ENCODE measurements at places on chromosomes 6 and 20.

DNA sequence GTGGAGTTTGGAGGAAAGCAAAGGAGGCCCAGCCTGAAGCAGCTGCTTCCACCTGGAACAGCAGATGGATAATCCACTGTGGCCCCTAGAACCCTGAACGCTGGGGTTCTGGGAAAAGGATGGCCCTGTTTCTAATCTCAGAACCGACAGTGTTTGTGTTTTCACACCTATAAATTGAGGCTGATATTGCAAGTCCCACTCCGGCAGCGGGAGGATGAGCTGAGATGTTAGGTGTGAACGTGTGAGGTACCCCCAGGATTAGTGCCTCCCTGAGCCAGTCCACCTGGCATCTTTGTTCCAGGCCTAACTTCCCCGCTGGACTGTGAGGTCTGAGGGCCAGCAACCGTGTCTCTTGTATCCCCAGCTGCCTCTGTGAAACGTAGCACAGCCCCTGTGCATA is 7.8 kb upstream of the CDH4 start:
- no peak for DNase-seq

- DNase-seq, result peak; percentile 51
Measured at GRCh38 chr20:1324598-1325172, 4.3 kb downstream of the SDCBP2 start.

- peak; percentile 19 for DNase-seq
Measured at GRCh38 chr6:21636876-21637275, 43.3 kb downstream of the SOX4 start.

GRCh38 chr20:63696628-63697356 is at the start of gene TNFRSF6B:
Gene TNFRSF6B, plus strand, starts transcription at chr20:63696652. Its CDS starts 116 bp downstream, at chr20:63696768.
- DNase-seq, result no peak

DNA sequence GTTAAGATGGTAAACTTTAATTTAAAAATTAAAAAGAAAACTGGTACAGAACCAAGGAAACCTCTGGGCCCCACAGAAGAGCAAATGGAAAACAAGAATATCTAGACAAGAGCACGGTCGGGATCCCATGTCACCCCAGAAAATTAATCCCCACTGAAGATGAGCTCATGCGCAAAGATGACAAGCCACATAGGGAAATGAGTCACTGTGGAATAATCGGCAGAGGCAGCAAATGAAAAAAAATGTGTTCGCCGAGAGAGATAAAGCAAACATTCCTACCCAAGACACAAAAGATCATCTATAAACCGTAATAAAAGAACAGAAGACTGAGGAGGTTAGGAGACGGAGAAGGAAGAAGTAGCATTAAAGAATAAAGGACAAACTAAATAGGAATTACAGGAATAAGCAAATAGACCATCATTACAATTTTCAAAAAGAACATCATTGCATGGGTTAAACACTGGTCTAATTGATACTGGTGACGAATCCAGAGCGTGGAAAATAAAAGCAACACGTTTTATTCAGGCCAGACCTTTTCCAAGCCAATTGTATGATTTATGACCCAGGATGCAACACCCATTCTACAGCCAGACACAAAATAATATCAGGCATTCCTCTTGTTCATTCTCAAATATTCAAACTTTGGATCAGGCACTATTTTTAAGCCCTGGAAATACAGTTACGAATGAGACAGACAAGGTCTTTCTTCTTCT is 138.0 kb upstream of the ARID1B start:
- DNase-seq, result no peak

- no peak for DNase-seq
Measured at GRCh38 chr20:15339264-15339663, 1001.9 kb upstream of the FLRT3 start.

DNA sequence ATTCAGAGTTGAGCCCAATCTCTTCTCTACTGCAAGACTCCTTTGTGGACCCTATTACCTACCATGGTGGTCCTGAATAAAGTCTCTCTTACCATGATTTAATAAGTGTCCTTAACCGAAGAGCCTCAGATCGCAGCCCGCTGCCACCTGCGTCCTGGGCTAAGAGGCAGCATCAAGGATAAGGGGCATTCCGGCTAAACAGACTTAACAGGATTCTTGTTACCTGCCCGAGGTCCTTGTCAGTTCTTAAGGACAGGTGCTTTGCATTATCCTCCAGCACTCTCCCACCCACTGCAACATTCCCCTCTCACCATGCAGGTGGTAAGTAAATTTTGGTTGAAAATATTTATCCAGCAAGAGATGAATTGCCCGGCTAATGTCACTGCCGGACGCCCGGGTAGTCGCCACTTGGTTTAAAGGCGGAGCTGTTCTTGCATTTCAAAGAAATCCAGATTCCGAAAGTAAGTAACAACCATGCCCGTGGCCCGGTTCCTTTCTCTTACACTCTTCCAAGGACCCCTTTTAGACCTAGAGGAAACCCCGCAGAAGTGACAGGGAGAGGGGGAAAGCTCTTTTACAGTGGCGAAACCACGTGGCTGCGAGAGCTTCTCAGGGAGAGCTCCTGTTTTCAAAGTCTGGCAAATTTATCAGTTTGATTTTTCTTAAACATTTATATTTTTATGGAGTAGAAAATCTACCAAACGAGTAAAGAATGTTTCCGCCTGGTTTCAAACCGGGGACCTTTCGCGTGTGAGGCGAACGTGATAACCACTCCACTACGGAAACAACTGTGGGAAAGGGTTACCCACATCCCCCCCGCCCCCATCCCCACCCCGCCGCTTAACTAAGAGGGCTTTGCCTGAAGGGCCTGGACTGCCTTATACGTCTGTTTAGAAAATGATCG is 41.9 kb upstream of the PRSS16 start:
- no peak for DNase-seq

DNA sequence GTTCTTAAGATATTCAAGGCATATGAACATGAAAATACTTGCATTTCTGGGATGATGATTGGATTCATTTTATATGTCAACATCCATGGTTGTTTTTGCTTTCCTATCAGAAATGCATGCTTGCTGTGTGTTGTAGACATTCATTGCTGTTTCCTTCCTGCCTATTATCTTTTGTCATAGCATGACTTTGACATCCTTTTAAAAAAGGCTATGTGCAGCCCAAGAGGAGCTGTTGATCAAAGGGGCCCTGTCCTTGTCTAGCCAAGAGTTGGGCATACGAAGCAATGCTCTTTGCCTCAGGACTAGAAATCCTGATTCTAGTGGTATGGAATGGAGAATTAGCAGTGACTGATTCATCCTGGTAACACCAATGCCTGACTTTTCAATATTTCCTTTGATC is 143.1 kb downstream of the RNF144B start:
- no peak for DNase-seq

DNA sequence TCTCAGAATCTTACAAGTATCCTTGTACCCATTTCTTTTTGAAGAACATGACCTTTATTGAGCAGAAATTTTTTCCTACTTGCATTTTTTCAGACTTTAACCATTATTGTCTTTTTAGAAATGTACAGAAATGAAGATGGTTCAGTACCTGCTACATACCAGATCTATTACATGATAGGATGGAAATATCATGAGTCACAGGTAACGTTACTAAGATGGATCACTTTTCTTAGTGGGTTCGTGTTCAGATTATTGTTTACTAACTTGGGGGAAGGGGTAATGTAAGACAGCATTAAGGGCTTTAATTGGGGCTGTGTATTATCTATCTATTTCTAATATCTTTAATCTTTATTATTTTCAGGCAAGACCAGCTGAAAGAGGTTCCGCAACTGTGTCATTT is 31.9 kb downstream of the NDUFAF5 start:
- no peak for DNase-seq

DNA sequence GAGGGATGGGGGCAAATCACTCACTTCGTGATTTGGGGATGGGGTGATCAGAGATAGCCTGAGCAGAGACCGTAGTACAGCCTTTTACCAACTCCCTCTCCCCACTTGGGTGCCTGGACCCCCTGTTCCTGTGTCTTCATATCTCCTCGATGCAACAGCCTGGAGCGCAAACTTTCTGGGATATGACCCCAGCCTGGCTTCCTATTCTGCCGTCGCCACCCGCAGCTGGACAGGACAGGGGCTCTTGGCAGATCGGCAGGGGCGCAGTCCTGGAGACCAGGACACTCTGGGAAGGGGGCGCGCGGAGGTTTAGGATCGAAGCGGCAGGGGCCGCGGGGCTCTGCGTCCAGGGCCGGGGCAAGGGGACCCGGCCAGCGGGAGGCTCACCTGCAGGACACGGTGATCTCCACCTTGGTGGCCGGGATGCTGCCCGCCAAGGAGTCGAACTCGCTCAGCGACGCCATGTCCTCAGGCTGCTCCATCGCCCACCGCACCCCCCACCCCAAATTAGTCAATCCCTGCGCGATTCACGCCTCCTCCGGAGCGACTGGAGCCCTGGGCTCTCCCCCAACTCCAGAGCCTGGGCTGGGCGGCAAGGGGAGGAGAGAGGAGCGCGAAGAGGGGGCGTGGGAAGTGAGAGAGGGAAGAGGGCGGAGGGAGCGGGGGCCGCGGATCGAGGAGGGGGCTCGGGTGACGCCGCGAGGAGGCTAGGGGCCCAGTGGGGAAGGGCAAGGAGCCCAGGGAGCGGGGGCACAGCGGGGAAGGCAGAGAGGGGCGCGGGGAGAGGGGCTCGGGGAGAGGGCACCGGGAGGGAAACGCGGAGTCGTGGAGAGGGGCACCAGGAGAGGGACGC is at the start of gene CPNE5:
CPNE5 (minus strand) TSS at position 549 of the 853 bp plus-strand sequence; CDS start at position 482, 67 bp downstream.
- DNase-seq, result no peak

- DNase-seq, result no peak
Measured at GRCh38 chr20:62238569-62239277, 402 bp downstream of the OSBPL2 start.

DNA sequence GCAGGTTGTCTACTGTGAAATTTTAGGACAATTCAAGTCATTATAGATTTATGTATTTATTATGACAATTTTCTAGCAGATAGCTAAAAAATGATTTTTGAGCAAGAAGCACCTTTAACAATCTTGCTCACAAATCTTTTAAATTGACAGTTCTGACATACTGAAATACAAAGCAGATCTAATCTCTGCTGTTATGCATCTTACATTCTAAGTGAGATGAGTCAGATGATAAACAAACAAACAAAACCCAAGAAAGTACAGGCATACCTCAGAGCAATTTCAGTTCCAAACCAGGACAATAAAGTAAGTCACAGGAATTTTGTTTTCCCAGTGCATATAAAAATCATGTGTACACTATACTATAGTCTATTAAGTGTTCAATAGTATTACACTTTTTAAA is 430.7 kb upstream of the PTCHD4 start:
- DNase-seq, result no peak

DNA sequence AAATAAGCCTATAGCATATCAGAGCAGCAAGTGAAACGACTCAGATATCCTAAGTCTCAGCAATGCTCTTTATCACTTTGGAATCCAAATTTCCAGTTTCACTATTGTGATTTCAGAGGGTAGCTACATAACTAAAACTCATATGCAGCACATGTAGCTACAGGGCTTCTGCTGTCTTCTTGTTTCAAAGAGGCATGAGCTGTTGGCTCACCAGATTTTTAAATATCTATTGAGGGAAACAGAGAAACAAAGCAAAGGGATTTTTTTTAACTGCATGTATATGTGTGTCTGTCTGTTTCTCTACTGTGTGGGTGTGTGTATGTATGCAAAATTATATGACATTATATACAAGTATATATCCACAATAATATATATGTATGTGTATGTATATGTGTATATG is 258.4 kb downstream of the HDGFL1 start:
- peak; percentile 53 for DNase-seq

GRCh38 chr6:170291271-170292110 is 613 bp upstream of the DLL1 start:
- DNase-seq, result no peak

GRCh38 chr6:157822245-157823000 is 623 bp upstream of the SNX9 start:
- no peak for DNase-seq

- DNase-seq, result peak; percentile 3
Measured at GRCh38 chr6:105645156-105645555, 242.3 kb upstream of the PREP start.

GRCh38 chr20:33600414-33600813 is 61.7 kb upstream of the C20orf144 start:
- DNase-seq, result no peak
